Astrocyte (in vitro differentiated cells and primary cell): ENCODE measurements at places on chromosomes 1 and 21. TPM values are rescaled to one million over a fixed set of nuclear protein-coding genes. Genes with fewer than 3 reads are reported as not detected.
A peak's percentile ranks its signal among the peaks of the same experiment; 100 is the strongest.

GRCh38 chr1:156721535-156721934 lies 6.7 kb upstream of the METTL25B start:
- H3K27ac ChIP-seq = no peak overlapping the region
- DNase-seq = no peak
- no peak overlapping the region for H3K4me3 ChIP-seq

GRCh38 chr1:231233735-231234417 lies 7.1 kb upstream of the GNPAT start:
- peak; percentile 10 for DNase-seq
- no peaks in the 10 kb centered on the region for H3K4me1 ChIP-seq
- H3K27me3 ChIP-seq = no peaks in the 10 kb centered on the region
- H3K36me3 ChIP-seq = peaks cover 12% of the 10 kb centered on the region

DNA sequence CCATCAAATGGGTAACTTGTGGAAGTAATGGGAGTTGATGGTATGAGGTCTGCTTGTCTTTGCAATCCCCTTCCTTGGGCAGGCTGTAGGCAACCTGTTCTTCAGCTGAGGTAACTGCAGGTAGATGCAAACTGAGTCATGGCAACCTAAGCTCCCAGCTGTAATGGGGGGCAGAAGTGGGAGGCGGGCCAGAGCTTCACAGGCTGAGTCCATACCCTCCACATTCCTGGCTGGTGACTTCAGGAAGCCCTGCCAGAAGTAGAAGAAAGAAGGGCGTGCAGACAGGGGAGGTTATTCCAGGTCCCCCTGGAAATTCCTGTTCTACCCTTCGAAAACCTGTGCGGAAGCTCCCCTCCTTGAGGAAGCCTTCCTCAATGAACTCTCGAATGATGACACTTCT lies 44.9 kb downstream of the ARHGEF11 start:
- H3K4me1 ChIP-seq = peaks cover 7% of the 10 kb centered on the region
- no peaks in the 10 kb centered on the region for H3K27me3 ChIP-seq
- no peak overlapping the region for H3K4me3 ChIP-seq
- H3K27ac ChIP-seq = no peak overlapping the region
- peak; percentile 30 for DNase-seq

Gene LRRC53
- not detected in 2 replicates for total RNA-seq

GRCh38 chr1:150273311-150273710 lies 721 bp downstream of the C1orf54 start:
- H3K36me3 ChIP-seq = no peaks in the 10 kb centered on the region
- H3K4me1 ChIP-seq = peaks cover 18% of the 10 kb centered on the region
- peak overlapping the region; percentile 50 for H3K4me3 ChIP-seq
- peak; percentile 13 for DNase-seq
- H3K27ac ChIP-seq = peak overlapping the region; percentile 32
- no peaks in the 10 kb centered on the region for H3K27me3 ChIP-seq

DNA sequence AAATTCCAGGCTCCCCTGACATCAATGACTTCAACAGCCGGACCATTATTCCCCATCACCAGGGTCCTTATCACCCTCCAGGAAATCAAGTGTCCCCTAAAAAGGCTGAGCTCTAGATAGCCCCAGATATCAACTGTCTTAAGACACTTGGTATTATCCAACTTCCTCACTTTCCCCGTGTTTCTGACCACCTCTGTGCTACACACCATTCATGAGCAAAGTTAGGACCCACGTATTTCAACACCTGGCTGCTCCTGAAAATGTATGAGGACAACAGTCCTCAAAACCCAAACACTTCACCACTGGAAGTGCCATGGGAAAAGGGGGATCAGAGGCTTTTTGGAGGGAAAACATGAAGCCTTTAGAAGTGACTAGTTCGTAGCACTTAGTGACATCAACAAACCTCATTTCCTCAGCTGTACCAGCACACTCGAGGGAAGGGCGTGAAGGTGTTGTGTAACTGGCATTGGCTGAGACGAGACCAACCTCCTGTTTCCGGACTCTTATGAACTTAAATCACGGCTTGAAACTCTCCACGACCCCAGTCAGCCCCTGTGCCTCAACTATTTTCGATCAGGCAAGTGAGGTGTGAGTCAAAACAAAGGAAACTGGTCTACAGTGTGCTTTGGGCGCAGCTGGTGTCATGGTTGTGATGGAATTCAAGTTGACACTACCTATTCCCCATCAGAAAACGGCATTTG lies 4.1 kb upstream of the CHD5 start:
- DNase-seq = no peak
- H3K36me3 ChIP-seq = peaks cover 8% of the 10 kb centered on the region
- H3K4me1 ChIP-seq = peaks cover 11% of the 10 kb centered on the region
- H3K4me3 ChIP-seq = no peak overlapping the region
- H3K27ac ChIP-seq = no peak overlapping the region

- H3K27ac ChIP-seq = no peak within 1 kb of the TSS
- no peaks in the 10 kb centered on the region for H3K4me1 ChIP-seq
- peaks cover 2% of the 10 kb centered on the region for H3K27me3 ChIP-seq
- peak; percentile 34 for DNase-seq
- no peaks in the 10 kb centered on the region for H3K36me3 ChIP-seq
These were observed at the start of gene RAB3B for GRCh38 chr1:51990478-51990965. Gene RAB3B, minus strand, starts transcription at chr1:51990700. Its CDS starts 13,583 bp downstream, at chr1:51977117.

Gene SLAMF9
- 0.43 TPM in 1 of 2 replicates, not detected in the other for total RNA-seq

- no peak overlapping the region for H3K4me3 ChIP-seq
- peak; percentile 73 for DNase-seq
- H3K36me3 ChIP-seq = no peaks in the 10 kb centered on the region
- no peaks in the 10 kb centered on the region for H3K27me3 ChIP-seq
- H3K27ac ChIP-seq = peak overlapping the region; percentile 86
These were observed 35.3 kb downstream of the EPHB2 start for GRCh38 chr1:22745669-22746585.

Gene GBP7
- total RNA-seq = not detected in 2 replicates

Gene NBPF10
- total RNA-seq = 3.3 and 3.4 TPM in 2 replicates

Gene INSRR
- total RNA-seq = 0.05 TPM in 1 of 2 replicates, not detected in the other

DNA sequence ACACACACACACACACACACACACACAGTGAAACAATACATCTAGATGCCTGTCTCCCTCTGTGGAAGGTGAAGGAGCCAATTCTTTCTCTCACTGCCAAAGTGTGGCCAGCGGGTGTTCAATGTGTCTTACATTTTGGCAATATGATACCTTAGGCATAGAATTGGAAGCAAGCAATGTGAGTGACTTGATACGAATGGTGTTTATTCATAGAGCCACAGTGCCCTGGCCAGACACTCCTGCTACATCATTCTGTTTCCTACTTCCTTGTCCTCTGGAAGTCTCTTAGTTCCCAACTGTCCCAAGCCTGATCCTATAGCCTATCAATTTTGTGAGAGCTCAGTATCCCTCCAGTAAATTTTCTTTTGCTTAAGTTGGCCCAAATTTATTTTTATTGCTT lies 170.0 kb upstream of the L1TD1 start:
- H3K36me3 ChIP-seq = no peaks in the 10 kb centered on the region
- H3K4me3 ChIP-seq = no peak overlapping the region
- no peaks in the 10 kb centered on the region for H3K4me1 ChIP-seq
- H3K27ac ChIP-seq = no peak overlapping the region

DNA sequence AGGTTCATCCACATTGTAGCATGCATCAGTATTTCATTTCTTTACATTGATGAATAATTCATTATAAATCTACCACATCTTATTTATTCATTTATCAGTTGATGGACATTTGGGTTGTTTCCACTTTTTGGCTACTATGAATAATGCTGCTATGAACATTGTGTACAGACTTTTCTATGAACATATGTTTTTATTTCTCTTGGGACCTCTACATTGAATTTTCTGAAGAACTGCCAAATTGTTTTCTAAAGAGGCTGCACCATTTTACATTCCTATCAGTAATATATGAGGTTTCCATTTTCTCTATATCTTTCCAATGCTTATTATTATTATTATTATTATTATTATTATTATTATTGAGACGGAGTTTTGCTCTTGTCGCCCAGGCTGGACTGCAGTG lies 81.3 kb upstream of the SELENON start:
- H3K4me1 ChIP-seq = no peaks in the 10 kb centered on the region
- DNase-seq = no peak
- no peaks in the 10 kb centered on the region for H3K36me3 ChIP-seq
- no peak overlapping the region for H3K4me3 ChIP-seq
- H3K27me3 ChIP-seq = peaks cover 11% of the 10 kb centered on the region

DNA sequence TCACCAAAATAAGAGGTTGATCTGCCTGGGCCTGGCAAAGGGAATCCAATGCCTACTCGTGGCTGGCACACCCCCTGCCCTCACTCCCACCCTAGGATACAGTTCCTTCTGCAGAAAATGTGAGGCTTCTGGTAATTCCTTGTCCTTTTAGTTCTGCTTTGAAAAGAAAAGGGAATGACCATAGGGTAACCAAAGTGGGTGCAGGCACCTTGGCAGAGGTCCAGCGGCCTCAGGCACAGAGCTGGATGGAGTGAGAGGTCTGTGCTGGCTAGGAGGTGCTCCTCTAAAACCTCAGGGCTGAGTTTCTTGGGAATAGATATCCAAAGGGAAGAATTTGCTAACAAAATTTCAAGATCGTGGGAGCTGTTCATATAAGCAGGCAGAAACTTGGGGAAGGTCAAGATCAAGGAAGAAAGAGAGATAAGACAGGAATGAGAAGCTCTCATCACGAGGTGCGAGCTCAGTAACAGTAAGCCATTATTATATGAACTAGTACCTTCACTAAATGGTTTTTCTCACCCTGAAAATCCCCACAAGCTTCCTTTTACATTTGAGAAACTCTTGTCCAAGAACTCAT lies 293.1 kb upstream of the LYPLAL1 start:
- no peaks in the 10 kb centered on the region for H3K4me1 ChIP-seq
- no peaks in the 10 kb centered on the region for H3K36me3 ChIP-seq
- no peaks in the 10 kb centered on the region for H3K27me3 ChIP-seq
- H3K27ac ChIP-seq = no peak overlapping the region

Gene MFAP2
- total RNA-seq = 121 and 132 TPM in 2 replicates

GRCh38 chr1:184330875-184331274 lies 56.0 kb upstream of the C1orf21 start:
- H3K36me3 ChIP-seq = no peaks in the 10 kb centered on the region
- H3K4me1 ChIP-seq = no peaks in the 10 kb centered on the region
- H3K4me3 ChIP-seq = no peak overlapping the region
- no peak overlapping the region for H3K27ac ChIP-seq
- no peak for DNase-seq
